Activated CD4-positive, alpha-beta T cell treated with anti-CD3 and anti-CD28 coated beads, Interleukin-2, amount 10 ng/mL, durations not matched to agents 7 days and 5 days (primary cell): ENCODE measurements at places on chromosomes 5 and 9. TPM values are rescaled to one million over a fixed set of nuclear protein-coding genes. Genes with fewer than 3 reads are reported as not detected.

DNA sequence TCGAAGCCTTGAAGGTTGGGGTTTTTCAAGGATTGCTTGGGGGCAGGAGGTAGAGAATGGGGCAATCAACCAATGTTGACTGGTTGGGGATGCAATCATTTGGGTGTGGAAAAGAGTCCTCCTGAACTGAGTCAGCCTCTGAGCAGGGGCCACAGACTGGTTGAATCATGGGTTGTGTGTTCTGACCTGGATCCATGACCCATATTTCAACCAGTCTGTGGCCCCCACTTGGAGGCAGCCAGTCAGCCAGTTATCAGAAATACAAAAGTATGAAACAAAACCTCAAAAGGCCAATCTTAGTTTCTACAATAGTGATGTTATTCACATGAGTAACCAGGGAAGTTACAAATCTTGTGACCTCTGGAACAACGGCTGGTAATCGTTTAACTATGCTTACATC lies 81.4 kb upstream of the RANBP6 start:
- H3K27me3 ChIP-seq: peaks cover 11% of the 10 kb centered on the region
- H3K4me3 ChIP-seq: no peak overlapping the region
- no peaks in the 10 kb centered on the region for H3K36me3 ChIP-seq

- H3K4me1 ChIP-seq: peaks cover 33% of the 10 kb centered on the region
- no peak overlapping the region for H3K27ac ChIP-seq
- H3K4me3 ChIP-seq: no peak overlapping the region
- H3K36me3 ChIP-seq: peaks cover 28% of the 10 kb centered on the region
Observed at GRCh38 chr5:110757118-110757729, 18.4 kb downstream of the SLC25A46 start.

- H3K27ac ChIP-seq: no peak overlapping the region
- no peak overlapping the region for H3K4me3 ChIP-seq
- H3K4me1 ChIP-seq: no peaks in the 10 kb centered on the region
- no peak for DNase-seq
Observed at GRCh38 chr9:79369676-79370075, 202.1 kb upstream of the TLE4 start.

DNA sequence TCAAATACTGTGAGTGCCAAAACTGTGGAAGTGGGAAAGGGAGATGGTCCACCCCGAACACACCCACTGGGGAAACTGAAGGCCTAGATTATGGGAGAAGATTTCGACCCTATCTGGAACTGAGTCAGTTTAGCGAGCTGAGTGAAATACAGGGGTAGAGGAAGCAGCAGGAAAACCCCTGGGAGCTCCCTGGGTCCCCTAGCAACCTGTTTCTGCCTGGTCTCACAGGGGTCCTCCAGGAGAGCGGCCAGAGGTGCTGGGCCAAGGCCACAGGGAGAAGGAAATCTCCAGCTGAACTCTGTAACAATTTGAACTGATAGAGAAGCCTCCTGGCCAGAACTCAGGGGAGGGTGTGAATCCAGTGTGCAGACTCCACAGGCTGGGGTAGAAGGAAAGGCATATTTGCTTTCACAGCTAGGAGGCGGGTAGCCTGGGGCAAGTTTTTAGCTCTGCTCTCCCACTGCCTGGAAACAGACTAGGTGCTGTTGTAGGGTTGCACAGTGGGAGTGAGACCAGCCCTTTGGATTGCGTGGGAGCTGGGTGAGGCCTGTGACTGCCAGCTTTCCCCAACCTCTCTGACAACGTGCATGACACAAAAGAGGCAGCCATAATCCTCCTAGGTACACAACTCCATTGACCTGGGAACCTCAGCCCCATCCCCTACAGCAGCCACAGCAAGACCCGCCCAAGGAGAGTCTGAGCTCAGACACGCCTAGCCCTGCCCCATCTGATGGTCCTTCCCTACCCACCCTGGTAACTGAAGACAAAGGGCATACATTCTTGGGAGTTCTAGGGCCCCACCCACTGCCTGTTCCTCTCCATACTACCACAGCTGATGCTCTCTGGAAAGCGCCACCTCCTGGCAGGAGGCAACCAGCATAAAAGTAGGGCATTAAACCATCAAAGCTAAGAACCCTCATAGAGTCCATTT lies 78.8 kb upstream of the GPBP1 start:
- peaks cover 14% of the 10 kb centered on the region for H3K27me3 ChIP-seq
- no peak overlapping the region for H3K27ac ChIP-seq
- H3K4me1 ChIP-seq: no peaks in the 10 kb centered on the region
- H3K4me3 ChIP-seq: no peak overlapping the region
- no peaks in the 10 kb centered on the region for H3K36me3 ChIP-seq

- H3K4me1 ChIP-seq: peaks cover 12% of the 10 kb centered on the region
- H3K27ac ChIP-seq: no peak overlapping the region
- DNase-seq: no peak
- H3K4me3 ChIP-seq: no peak overlapping the region
- H3K27me3 ChIP-seq: no peaks in the 10 kb centered on the region
Observed at GRCh38 chr9:98178874-98179850, 13.3 kb downstream of the CORO2A start.

GRCh38 chr5:170625221-170626165 lies 121.7 kb downstream of the KCNIP1 start:
- no peak for DNase-seq
- no peaks in the 10 kb centered on the region for H3K36me3 ChIP-seq
- H3K27ac ChIP-seq: no peak overlapping the region

Gene PCDHB12
- not detected for total RNA-seq

DNA sequence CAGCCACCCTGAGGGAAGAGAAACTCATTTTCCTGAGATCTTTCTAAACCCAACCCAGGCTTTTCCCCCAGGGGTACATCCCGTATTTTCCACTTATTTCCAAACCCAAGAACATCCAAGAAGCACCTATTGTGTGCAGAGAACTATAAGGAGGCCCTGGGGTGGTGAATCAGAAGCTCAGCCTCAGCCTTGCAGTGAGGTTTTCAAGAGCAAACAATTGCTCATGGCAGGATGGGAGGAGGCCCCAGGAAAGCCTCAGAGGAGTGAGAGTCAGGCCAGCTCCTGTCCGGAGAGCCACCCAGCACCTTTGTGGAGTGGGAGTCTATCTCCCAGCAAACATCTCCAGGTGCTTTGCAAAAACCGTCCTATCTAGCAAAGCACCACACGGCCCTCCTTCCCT lies 19.2 kb downstream of the NIPAL4 start:
- no peak for DNase-seq
- peaks cover 65% of the 10 kb centered on the region for H3K4me1 ChIP-seq
- peak overlapping the region; percentile 0 for H3K4me3 ChIP-seq
- H3K36me3 ChIP-seq: peaks cover 76% of the 10 kb centered on the region
- H3K27me3 ChIP-seq: no peaks in the 10 kb centered on the region
- peak overlapping the region; percentile 86 for H3K27ac ChIP-seq

DNA sequence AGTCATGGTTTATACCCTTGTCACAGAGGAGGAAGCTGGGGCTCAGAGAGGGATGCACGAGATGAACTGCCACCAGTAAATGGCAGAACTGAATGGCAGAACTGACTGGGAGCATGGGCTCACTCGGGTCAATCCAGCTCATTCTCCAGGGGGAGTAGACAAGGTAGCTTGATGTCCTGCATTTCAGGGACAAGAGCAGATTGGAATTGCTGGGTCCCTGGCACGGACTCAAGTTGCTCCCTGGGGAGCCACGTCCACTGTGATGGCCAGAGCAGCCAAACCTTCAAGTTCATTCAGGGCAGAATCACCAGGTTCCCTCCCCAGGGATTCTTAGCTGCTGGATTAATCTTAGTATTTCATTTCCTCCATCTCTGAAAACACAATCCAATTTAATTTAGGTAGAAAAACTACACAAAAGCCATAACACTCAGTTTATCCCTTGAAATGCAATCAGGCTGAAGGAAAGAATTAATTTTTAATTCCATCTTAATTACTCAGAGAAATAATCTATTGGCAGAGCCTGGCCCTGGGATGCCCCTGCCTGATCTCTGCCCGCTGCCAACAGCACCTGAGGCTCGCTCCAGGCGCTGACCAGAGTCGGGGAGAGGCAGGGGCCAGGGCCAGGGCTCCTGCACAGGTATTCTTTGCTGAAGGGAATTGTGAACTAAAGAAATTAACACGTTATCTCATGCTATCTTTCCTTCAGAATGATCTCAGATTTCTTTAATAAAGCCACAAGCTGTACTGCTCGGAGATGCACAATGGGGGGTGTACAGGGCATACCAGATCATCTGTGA lies 42.0 kb upstream of the UNC5A start:
- no peaks in the 10 kb centered on the region for H3K36me3 ChIP-seq
- no peak overlapping the region for H3K4me3 ChIP-seq
- H3K27ac ChIP-seq: no peak overlapping the region

Gene ECSCR
- 0.45 TPM for total RNA-seq

Gene UQCRQ
- total RNA-seq: 304 TPM

- no peak for DNase-seq
- no peaks in the 10 kb centered on the region for H3K4me1 ChIP-seq
- H3K27ac ChIP-seq: no peak overlapping the region
- peaks cover 3% of the 10 kb centered on the region for H3K27me3 ChIP-seq
- H3K36me3 ChIP-seq: no peaks in the 10 kb centered on the region
Observed at GRCh38 chr5:96193946-96194345, 232.3 kb upstream of the ELL2 start.

DNA sequence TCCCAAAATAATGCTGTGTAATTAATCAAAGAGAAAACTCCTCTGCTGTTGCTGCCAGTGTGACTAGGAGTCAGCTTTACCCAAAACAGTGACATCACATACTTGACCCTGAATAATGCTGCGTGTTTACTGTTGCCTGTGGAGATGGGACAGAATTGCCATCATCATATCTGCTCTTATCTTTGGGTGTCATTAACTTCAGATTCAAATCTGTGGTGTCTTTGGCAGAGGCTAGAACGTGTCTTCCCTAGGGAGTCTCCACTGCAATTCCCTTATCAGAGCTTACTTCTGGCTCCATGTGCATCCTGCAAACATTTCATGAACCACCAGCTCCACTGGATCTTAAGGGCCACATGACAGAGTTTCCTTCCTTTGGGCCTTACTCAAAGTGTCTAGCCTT lies 88.9 kb upstream of the MRPS30 start:
- DNase-seq: no peak
- H3K27ac ChIP-seq: no peak overlapping the region
- no peaks in the 10 kb centered on the region for H3K27me3 ChIP-seq
- H3K36me3 ChIP-seq: no peaks in the 10 kb centered on the region

Gene FRMPD1
- not detected for total RNA-seq

Gene GBA2
- 42.8 TPM for total RNA-seq

DNA sequence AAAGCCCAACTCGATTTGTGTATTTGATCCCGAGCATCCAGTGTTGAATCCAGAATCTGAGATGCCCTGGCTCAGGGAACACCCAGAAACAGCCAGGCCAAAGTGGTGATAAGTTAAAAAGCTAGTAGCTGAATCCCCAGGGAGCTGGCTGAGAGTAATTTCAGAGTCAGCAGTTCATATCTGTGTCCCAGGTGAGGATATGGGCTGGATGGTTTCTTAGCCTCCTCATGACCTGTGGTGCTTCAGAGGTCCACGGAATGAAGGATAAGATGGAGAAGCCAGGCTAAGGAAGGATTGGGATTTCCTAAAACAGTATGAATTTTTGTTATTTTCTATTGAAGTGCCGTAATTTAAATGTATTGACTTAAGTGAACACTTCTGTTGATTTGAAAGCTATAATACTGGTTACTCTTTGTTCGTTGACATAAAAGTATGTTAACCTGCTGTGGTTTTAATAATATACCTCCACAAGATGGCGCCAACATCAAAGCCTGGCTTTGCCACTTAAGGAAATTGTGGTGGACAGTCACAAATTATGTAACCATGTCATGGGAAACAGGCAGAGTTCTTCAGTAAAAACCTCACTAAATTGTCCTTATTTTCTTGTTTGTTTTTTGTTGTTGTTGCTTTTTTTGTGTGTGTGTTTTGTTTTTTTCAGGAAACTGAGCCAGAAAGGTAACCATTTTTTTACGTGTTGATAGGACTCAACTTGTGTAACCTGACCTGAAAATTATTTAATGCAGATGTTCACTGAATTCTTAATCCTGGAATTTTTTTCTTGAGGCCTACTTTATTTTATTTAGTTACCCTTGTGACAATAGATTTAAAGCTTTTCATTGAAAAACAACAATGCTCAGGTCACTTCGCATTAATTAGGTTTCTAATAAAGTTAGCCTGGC lies 11.4 kb downstream of the MTAP start:
- H3K4me3 ChIP-seq: no peak overlapping the region
- H3K27ac ChIP-seq: no peak overlapping the region
- H3K36me3 ChIP-seq: peaks cover 35% of the 10 kb centered on the region
- H3K27me3 ChIP-seq: no peaks in the 10 kb centered on the region
- peak; percentile 80 for DNase-seq

DNA sequence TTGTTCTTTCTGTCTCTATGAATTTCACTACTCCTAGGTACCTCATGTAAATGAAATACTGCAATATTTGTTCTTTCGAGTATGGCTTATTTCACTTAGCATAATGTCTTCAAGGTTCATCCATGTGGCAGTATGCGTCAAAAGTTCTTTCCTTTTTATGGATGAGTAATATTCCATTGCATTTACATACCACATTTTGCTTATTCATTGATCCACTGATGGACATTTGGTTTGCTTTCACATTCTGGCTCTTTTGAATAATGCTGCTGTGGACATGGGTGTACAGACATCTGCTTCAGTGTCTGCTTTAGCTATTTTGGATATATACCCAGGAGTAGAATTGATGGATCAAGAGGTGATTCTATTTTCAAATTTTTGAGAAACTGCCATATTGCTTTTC lies 144.2 kb upstream of the PAPPA start:
- DNase-seq: no peak
- H3K27ac ChIP-seq: no peak overlapping the region
- no peaks in the 10 kb centered on the region for H3K27me3 ChIP-seq
- no peak overlapping the region for H3K4me3 ChIP-seq
- no peaks in the 10 kb centered on the region for H3K36me3 ChIP-seq

GRCh38 chr9:98146101-98146991 lies 27.3 kb upstream of the TRIM14 start:
- no peaks in the 10 kb centered on the region for H3K27me3 ChIP-seq
- H3K36me3 ChIP-seq: no peaks in the 10 kb centered on the region
- H3K4me3 ChIP-seq: no peak overlapping the region
- peaks cover 2% of the 10 kb centered on the region for H3K4me1 ChIP-seq
- H3K27ac ChIP-seq: no peak overlapping the region

GRCh38 chr9:98101416-98101815 lies 17.6 kb downstream of the TRIM14 start:
- no peak for DNase-seq
- peak overlapping the region; percentile 68 for H3K4me3 ChIP-seq
- H3K27ac ChIP-seq: peak overlapping the region; percentile 96
